ENCODE measurements at places on chromosomes 5 and 9.

GRCh38 chr9:81183761-81184160, 505.6 kb downstream of the TLE1 start:
- DNase-seq: no peak

DNA sequence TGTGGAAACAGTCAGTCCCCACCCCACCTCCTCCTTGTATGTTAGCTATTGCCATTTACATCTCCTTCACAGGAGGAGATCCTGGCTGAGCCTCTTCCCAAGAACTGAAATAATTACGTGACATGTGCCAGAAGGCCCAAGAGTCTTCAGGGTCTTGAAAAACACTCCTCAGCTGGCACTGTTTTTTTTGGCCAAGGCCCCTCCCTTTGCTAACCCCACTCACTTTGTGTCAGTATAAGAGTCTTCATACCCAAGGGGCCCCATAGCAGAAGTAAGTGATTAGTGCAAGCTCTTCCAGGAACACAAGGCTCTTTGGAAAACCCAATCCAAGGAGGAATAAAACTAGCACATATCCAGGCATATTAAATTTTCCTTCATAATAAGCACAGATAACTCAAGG, 5.7 kb upstream of the LARP1 start:
- no peak for DNase-seq

DNA sequence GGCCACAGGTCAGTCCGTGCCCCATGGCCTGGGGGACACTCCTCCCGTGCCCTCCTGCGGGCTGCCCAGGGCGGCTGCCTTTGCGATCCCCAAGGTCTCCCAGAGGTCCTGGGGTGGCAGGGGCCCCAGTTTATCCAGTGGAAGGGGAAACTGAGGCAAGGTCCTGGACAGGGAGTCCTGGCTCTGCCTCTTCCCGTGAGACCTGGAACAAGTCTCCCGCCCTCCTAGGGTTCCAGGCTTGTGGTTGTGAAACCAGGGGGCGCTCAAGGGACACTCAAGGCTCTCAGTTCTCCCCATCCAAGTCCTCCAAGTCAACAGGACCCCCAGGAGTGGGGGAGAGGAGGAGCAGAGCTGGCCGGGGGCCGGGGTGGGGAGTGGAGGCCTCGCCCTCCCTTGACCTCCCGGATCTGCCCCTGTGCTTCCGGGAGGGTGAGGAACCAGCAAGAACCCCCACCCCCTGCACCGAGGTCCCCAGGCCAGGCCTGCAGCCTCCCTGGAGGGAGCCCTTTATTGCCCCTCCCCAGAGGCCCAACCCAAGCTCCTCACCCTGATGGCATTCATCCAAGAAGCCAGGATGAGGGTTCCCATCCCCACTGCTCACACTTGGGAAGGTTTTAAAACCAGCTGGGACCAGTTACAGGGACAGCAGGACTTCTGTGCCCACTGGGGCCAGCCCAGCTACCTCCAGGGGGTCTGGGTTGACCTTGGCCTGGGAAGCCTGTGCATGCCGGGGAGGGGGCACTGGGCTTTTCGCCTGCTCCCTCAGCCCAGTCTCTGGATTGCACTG, 24.7 kb upstream of the TMEM250 start:
- DNase-seq: no peak

DNA sequence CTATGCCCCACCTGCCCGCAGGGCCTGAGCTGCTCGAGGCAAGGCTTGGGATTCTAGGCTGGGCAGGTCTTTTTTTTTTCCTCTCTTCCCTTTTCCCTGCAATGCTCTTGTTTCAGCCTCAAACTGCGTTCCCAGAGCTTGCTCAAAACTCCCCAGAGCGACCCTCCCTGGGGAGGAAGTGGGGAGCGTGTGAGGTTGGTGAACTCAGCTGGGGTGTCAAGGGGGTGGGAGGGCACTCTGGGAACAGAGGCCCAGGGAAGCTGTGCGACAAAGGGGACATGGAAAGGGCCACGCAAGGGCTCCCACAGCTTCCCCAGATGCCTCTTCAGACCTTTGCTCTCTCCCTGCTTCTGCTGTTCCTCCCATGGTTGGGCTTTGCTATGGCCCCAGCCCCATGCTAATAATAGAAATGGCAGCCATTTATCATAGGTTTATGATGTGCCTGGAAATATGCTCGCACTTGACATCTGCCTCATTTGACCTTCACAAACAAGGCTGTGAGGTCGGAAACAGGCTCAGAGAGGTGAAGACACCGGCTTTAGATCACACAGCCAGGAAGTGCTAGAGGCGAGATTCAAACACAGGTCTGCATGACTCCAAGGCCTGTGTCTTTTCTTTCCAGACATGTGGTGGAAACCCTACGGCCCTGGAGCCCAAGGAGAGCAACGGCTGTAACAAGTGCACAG, 40.9 kb upstream of the IL17B start:
- DNase-seq: no peak

DNA sequence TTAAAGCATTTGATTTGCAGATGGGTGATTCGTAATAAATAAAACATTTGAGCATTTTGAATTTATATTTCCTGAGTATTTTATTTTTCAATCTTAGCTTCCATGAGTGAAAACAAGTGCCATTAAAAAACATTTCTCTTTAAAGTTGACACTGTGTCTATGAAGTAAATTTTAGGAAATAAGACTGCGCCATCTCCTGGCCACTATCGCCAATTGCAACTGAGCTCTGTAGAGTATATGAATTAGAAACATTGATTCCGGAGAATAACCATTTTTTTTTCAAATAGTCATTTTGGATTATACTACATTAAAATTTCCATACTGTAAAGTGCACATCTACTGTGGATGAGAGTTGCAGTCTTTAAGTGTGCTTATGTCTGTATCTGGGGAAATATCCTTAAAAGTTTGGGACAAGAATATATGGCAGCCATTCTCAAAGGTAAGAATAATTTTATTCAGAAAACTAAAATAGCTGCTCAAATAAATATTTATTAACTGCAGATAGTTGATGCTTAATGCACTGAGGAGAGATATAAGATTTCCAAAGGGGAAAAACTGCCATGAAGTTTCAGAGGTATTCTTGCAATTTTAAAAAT, 5.9 kb downstream of the DMRTA1 start:
- no peak for DNase-seq

DNA sequence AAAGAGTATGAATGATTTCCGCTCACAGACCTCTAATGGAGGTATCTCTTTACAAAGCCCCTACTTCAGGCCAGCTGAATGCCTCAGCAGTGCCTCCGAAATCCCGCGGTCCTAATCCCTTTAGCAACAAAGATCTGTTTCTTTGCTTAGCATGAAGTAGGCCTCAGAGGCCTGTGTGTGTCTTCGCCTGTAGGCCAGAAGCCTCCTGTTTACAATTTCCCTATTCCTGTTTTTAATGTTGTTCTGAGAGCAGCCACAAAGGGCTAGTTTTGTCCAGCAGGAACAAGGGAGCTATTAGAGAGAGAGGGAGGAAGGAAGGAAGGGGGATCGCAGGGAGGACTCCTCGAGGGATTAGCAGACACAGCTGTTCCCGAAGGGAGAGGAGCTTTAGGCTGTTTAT, 166.4 kb upstream of the SPRY4 start:
- DNase-seq: no peak

DNA sequence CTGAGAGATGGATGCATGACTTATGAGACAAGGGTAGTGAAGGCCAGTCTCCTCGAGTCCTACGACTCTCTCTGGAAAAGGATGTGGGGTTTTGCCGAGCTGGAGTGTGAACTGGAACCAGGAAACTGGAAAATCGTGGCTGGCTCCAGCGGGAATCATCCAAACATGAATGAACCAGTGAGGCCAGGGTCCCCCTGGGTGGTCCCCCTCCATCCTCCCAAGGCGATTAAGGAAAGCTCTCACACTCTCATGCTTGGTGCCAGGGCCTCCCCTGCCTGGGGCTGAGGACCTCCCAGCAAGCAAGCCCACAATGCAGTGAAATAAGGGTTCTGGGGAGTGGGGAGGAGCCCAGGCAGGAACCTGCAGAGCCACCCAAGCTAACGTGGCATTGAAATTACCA, 9.6 kb upstream of the AMBP start:
- DNase-seq: no peak

GRCh38 chr5:6398570-6399230, 20.4 kb upstream of the MED10 start:
- no peak for DNase-seq

- DNase-seq: no peak
Observed at GRCh38 chr9:134812343-134812673, 68.3 kb upstream of the FCN2 start.

DNA sequence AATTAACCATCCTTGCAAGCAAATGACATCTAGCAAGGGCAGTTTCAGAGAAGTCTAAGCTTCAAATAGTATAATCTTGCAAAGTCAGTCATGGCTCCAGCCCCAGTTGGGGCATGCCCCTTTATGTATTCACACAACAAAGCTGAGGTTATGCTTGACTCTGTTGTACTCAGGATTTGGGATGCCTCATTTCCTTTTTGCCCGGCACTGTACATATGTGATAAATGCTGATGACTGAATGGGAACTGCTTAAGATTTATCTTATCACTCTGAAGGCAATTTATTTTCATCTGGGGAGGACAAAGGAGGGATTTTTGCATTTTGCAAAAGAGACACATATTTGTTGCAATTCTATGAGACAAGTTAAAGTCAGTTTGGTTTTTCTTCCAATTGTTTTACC, 219.2 kb downstream of the TRPM3 start:
- no peak for DNase-seq

DNA sequence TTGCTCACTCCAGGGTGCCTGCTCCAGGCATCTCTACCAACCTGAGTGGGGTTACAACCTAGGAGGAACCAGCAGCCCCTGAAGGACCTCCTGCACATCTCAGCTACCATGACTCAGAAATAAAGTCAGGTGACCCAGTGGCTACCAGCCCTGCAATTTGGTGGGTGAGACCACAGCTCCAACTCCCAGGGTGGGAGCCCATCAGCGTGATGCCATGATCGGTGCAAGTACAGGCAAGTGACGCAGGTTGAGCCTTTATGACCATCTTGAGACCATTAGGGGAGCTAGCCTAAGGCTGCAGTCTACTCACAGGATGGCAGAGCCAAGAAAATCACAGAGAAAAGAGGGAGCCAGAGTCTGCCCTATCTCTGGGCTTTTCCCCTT, 8.6 kb downstream of the SEPTIN8 start:
- no peak for DNase-seq

GRCh38 chr5:14216902-14217301, 73.8 kb downstream of the TRIO start:
- DNase-seq: no peak

GRCh38 chr5:80399526-80400239, 8.2 kb upstream of the ZFYVE16 start:
- no peak for DNase-seq

- DNase-seq: no peak
Observed at GRCh38 chr5:40916226-40916625, 6.9 kb downstream of the C7 start.

GRCh38 chr9:134637696-134638501, 3.7 kb upstream of the COL5A1 start:
- no peak for DNase-seq

GRCh38 chr9:77808751-77809081, 160.6 kb upstream of the GNA14 start:
- no peak for DNase-seq

GRCh38 chr5:2128686-2129355, 246.1 kb upstream of the IRX4 start:
- no peak for DNase-seq

DNA sequence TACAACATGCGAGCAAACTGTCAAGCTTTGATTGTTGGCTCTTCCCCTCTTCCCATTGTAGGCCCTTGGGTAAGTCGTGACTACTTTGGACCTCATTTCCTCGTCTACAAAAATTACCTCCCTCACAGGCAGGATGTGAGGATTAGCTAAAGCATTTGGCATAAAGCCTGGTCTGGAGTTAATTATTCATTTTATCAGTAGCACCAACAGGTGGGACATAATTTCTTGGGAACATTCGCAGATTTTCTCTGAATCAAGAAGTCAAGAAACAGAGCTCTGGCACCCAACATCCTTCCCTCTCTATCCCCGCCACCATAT, 39.9 kb upstream of the SEMA6A start:
- no peak for DNase-seq

GRCh38 chr5:82045554-82046275, 73.9 kb downstream of the ATG10 start:
- no peak for DNase-seq

DNA sequence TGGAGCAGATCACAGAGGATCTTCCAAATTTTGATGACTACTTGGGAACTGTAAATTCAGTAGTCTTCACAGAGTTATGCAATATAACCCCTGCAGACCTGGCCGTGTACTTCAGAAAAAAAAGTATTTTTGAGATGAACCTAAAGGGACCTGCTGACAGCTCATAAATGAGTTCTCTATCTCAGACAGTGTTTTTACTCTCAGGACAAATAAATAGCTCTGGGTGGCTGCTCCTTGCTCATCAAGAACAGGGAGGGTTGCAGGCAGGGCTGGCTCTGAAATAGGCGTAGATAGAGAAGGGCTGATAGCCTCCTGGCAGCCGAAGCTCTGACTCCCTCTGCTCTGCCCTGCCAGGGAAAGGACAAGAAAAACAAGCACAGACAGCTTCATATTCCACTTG, 64.8 kb downstream of the PLAC8L1 start:
- DNase-seq: no peak

- no peak for DNase-seq
Observed at GRCh38 chr9:2469681-2470221, 151.8 kb upstream of the VLDLR start.

DNA sequence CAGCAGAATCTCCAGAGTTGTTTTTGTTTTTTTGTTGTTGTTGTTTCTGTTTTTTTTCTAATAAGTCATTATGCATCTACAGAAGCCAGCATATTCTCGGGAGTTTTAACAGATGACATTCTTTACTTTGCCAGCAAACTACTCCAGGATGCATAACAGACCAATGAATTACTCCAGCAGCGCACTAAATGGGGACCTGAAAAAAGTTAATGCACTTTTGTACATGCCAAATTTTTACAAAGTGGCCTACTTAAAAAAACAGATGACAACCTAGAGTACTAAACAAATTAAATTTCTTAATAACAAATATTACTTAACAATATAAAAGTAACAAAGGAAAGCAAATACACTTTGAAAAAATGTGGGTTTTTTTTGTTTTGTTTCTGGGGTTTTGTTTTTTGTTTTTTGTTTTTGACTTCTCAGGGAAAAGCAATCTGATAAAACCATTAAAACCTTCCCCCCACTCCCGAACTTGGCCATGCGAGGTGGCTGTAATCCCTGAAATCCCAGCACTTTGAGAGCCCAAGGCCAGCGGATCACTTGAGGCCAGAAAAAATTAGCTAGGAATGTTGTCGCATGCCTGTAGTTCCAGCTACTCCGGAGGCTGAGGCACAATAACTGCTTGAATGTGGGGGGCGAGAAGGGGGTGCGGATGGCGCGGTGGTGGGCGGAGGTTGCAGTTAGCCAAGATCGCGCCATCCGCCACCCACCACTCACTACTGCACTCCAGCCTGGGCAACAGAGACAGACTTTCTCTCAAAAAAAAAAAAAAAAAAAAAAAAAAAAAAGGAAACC, 352.4 kb downstream of the CETN3 start:
- DNase-seq: no peak

GRCh38 chr5:30981576-30981975, 211.9 kb upstream of the CDH6 start:
- DNase-seq: no peak

- DNase-seq: no peak
Observed at GRCh38 chr9:87854580-87854955, 28.1 kb upstream of the SPATA31E1 start.

GRCh38 chr5:146016764-146017484, 80.5 kb downstream of the SH3RF2 start:
- no peak for DNase-seq

GRCh38 chr5:157669701-157670097, 1.6 kb upstream of the C5orf52 start:
- DNase-seq: no peak

- DNase-seq: no peak
Observed at GRCh38 chr9:72618811-72619210, 97.4 kb downstream of the TMC1 start.

GRCh38 chr5:23223846-23224245, 283.6 kb upstream of the PRDM9 start:
- no peak for DNase-seq
